ENCODE measurements at places on chromosomes 4 and X.
A peak's percentile ranks its signal among the peaks of the same experiment; 100 is the strongest.

DNA sequence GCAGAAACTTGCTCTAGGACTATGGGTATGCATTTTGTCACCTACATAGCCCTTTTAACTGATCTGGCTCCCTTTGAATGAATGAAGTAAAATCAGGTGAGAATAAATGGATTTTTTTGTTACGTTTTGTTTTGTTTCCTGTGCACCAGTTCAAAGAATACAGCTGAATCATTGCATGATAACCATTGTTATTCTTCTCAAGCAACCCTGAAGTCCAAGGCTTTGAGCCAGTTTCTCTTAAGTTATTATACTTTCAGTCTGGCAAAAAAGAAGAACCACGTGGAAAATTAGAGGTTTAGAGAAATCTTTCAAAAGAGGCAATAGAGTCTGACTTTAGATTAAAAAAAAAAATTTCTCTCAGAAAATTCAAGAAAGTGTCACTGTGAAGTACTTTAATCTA, 398.6 kb upstream of the TECRL start:
- no peak for DNase-seq

DNA sequence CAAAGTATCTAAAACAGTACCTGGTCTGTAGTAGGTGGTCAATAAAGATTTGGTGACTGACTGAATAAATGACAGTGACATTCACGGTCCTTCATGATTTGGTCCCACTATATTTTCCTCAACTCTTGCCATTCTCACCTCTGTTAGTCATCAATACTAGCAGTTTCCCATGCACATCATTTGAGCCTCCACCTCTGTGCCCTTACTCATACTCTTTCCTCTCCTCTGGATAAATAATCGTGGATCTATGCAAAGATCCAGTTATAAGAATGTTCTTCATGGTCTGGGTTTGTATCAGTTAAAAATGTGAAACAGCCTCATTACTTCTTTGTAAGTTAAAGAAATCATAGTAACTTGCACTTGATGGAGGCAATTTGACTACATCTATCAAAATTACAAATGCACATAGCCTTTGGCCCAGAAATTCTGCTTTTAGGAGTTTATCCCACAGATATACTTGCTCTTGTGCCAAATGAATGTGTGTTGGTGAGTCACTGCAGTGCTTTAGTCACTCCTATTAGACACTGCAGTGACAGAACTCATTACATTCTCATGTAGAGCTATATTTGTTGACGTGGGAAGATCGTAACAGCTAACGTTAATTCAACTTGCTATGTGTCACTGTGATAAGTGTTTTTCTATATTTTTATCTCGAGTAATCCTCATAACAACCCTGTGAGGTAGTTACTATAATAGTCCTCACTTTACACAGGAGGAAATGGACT, 121.9 kb upstream of the SMIM10 start:
- DNase-seq = no peak

- peak; percentile 50 for DNase-seq
These were observed at the start of gene SYNPO2 for GRCh38 chr4:118888666-118889311. SYNPO2 (plus strand) TSS chr4:118888854; CDS start chr4:118889037, 183 bp downstream.

DNA sequence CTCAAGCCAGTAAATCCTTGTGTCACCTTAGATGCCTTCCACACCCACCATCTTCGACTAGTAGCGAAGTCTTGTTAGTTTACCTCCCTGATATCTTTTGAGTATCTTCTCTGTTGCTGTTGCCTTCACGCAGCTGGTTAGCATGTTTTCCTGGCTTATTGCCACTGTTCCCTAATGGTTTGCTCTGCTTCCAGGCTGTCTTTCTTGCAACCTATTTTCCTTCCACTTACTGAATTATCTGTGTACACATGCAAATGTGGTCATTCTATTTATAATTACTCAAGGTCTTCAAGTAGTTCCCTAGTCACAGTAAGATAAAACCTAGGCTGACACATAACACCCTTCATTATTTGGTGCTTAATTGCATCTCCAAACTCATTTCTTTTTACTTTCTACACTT, 89.5 kb downstream of the UGT8 start:
- DNase-seq = no peak

DNA sequence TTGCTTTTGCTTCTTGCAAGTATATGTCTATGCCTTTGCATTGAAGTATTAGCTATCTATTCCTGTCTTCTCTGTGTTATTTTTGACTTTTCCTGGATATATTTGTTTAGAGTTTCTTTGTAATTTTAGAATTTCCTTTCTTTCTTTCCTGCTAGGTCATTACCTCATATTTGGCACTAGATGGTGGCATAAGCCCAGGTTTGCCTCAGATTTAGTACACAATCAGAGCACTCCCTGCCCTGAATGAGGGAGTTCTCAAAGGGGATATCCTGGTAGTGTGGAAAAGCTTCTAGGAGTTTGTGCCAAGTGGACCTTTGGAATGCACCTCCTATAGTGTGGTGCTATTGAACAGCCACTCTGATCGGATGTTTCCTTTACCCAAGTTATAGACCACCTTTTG, 181.6 kb downstream of the UGT8 start:
- peak; percentile 8 for DNase-seq

- no peak for DNase-seq
These were observed 3.4 kb downstream of the GLUD2 start for GRCh38 chrX:121050781-121051180.

GRCh38 chr4:51932684-51933083, 87.5 kb downstream of the LRRC66 start:
- no peak for DNase-seq

DNA sequence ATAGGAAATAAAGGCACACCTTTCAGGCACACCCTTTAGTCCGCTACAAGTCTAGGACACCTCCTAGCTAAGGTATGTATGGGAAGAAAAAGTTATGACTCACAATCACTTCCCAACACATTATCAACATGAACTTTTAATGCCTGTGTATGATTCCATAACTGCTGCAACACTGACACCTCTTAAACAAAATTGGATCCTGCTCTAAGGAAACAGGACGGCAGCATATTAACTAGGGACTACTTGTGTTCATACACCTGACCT, 2.4 kb upstream of the PPP3CA start:
- DNase-seq = no peak

GRCh38 chrX:40131654-40132337, 34.0 kb upstream of the BCOR start:
- DNase-seq = no peak

GRCh38 chrX:41300758-41301437, 33.1 kb upstream of the DDX3X start:
- DNase-seq = no peak

GRCh38 chr4:4481399-4481994, 60.4 kb downstream of the STX18 start:
- no peak for DNase-seq

GRCh38 chr4:106603471-106603870, 234.9 kb upstream of the GIMD1 start:
- no peak for DNase-seq

- no peak for DNase-seq
These were observed 226.7 kb upstream of the NOCT start for GRCh38 chr4:138788857-138789256.

DNA sequence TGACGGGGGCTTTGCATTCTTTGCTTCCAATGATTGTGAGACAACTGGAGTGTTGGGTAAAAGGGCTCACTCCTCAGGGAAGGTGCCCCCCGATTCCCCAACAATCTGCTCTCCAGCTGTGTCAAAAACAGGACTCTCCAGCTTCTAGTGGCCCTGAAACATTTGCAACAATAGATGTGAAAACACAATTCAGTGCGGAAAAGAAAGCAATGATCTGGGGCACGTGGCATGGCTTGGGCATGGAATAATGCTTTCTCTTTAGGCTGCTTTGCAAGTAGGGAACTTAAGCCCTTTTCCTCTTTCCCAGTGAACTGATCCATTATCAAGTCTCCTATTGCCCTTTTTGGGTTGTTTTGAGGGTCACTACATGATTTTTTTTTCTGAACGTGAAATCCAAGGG, 239.9 kb downstream of the C4orf33 start:
- no peak for DNase-seq

- no peak for DNase-seq
These were observed 305 bp upstream of the MAB21L2 start for GRCh38 chr4:150581641-150582051.

DNA sequence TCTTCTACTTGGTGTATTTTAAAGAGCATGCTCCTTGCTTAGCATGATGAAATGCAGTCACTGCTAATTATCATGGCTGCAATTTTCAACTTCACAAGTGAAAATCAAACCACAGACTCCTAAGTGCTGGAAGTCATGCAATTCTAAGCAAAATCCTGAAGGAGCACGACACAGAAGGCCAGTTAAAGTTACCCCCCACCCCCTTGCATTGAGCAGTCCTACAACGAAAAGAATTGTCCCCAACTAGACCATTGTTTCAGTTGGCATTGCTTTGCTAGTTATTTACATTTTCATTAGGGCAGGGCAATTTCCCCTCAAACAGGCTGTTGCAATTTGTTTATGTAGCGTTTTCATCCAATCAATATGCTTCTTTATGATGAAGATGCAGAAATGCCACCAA, 321.2 kb downstream of the PCDH7 start:
- DNase-seq = no peak

DNA sequence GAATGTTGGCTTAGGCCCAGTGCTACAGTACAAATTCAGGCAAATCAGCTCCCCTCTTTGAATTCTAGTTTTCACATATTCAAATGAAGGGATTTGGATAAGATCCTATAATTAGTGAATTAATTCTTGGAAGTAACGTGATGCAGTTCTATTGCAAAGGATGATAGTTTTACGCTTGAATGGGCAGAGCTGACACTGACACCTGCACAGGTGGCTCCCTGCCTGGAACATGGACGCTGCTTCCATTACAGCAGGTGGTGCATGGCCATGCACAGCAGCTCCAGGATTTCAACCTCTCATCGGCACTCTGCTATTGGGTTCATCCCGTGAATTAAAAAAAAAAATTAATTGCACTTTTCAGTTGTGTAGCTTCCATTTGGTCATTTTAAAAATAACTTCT, 28.4 kb upstream of the RPS6KA6 start:
- DNase-seq = no peak

DNA sequence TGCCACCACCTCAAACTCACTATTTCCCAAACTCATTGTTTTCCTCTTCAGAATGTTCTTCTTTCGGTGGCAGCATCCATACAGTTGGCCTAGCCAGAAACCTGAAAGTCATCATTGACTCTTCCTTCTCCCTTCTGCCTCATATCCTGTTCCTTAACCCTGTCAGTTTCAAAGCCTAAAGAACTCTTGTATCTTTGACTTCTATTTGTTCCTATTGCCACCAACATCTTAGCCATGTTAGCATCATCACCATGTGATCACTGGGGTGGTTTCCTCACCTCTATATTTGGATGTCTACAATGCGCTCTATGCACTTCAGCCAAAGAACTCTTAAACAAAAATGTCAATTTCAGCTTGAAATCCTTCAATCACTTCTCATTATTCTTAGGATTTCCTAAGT, 29.0 kb downstream of the DDX60L start:
- DNase-seq = no peak

- no peak for DNase-seq
These were observed 410.2 kb upstream of the CT83 start for GRCh38 chrX:116872931-116873330.

- DNase-seq = no peak
These were observed 4.6 kb downstream of the FTSJ1 start for GRCh38 chrX:48480583-48480982.

DNA sequence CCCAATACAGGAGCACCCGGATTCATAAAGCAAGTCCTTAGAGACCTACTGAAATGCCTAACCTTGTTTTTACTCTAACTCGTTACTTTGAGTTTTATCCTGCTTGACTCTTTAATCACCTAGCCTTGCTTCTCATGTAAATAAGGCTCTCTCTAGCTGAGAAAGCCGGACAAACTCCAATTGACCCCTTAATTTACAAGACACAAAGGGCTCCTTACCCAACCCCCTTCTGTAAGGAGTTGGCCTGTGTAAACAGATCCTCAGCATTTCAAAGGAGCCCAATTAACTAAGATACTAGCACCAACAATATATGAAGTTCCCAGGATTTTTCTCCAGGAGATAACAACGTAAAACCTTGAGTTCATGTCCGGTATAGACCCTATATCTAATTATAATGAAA, 61.7 kb downstream of the CT47B1 start:
- DNase-seq = no peak

DNA sequence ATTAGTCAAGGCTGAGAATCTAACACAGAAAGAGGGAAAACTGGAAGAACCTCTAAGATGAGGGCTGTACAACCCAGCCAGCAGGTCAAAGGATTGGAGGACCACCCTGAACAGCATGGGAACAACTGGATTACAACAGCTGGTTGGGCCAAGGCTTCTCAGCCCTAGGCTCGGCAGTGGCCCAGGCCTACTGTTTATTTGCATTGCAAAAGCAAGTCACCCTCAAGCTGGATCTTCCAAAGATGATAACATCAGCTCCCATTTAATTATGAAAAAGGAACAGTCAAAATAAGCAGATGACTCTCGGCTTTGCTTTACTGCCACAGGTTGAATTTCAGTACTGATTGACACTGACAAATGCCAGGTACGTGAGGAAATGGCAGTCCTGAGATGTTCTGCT, 61.8 kb downstream of the GPC3 start:
- DNase-seq = no peak

DNA sequence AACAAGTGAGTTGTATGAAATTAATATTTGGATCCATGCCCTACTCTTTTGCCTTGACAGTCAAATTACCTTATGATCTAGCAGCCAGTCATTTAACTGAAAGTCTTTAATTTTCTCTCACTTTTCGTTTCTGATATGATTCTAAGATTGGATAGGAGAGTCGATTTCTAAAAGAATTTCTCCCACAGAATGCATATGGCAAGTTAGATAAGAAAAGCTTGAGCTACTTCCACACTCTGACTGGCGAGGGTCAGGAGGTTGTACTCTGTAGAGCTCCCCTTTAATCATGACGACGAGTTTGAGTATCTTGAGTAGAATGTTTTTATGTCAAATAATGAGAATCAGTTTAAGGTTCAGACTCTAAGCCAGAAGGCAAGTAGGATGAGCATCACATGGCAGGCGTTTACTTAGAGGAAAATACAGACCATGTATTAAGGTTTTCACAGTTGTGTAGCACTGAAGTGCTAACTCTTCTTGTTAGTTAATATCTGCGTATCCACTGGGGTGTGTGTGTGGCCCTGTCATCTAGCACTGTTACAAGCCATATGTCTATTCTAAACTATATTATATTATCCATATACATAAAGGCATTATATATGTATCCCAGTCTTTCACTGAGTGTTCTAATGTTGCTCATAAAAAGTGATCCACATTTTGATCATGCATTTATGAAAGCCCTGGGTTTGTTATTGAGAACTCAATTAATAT, 37.8 kb downstream of the LRP2BP start:
- DNase-seq = no peak

- DNase-seq = no peak
These were observed 216.4 kb downstream of the CHIC2 start for GRCh38 chr4:53847965-53848364.

DNA sequence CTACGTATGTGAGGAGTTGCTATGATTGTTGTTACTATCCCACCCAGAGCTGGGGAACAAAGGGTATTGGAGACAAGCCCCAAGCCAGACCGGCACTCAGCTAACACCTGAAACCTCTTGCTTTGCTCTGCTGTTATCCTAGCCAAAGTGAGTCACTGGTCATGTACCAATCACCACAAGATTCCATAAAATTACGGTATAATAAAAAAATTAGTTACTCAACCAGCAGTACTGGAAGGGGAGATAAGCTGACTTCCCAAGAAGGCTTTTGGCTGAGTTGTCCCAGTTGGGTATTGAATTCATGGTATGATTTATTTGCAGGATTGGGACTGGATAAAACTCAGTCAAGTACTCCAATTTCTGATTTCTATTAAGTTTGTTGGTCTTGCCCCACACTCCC, 5.3 kb downstream of the EDA2R start:
- no peak for DNase-seq

All from left renal pelvis (tissue), 4 donors.